ENCODE measurements at places on chromosomes 1 and 21. TPM values are rescaled to one million over a fixed set of nuclear protein-coding genes. Genes with fewer than 3 reads are reported as not detected.

The CNR2 gene
- total RNA-seq = not detected

The TMOD4 gene
- total RNA-seq = 0.45 TPM

The PGM1 gene
- total RNA-seq = 54.0 TPM

The CFHR2 gene
- not detected for total RNA-seq

The KIF17 gene
- total RNA-seq = 1.8 TPM

All from bronchus fibroblast of lung (primary cell).